ENCODE measurements at places on chromosomes 7 and 10.

DNA sequence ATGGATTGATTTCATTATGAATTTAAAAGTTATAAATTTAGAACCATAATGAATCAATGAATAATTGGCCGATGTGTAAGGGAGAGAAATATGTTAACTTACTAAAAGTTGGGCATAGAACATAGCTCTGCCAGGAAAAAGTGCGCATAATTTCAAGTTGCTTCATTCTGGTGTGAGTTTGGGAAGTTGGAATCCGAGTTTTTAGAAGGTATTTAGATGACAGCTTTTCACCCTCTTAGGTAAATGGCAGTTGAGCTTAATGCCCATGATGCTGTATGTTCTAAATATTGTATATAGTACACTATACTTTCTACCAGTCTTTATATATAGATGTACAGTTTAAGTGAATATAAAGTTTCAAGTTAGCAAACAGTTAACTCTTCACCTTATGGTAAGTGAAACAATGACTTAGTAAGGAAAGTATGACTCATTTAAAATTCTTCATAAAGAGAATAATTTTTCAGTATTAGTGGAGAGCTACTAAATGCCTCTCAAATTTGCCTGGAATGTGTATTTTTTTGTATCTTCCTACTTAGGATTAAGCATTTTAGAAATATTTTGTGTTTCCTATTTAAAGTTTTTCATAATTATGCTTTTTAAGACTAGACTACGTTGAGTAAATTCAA lies 1.6 kb downstream of the C1GALT1 start:
- DNase-seq, result peak; percentile 36

GRCh38 chr7:100015232-100016214 lies at the start of gene ZKSCAN1:
ZKSCAN1 (plus strand) TSS chr7:100015596; CDS start chr7:100023507, 7,911 bp downstream.
- DNase-seq, result peak; percentile 48

DNA sequence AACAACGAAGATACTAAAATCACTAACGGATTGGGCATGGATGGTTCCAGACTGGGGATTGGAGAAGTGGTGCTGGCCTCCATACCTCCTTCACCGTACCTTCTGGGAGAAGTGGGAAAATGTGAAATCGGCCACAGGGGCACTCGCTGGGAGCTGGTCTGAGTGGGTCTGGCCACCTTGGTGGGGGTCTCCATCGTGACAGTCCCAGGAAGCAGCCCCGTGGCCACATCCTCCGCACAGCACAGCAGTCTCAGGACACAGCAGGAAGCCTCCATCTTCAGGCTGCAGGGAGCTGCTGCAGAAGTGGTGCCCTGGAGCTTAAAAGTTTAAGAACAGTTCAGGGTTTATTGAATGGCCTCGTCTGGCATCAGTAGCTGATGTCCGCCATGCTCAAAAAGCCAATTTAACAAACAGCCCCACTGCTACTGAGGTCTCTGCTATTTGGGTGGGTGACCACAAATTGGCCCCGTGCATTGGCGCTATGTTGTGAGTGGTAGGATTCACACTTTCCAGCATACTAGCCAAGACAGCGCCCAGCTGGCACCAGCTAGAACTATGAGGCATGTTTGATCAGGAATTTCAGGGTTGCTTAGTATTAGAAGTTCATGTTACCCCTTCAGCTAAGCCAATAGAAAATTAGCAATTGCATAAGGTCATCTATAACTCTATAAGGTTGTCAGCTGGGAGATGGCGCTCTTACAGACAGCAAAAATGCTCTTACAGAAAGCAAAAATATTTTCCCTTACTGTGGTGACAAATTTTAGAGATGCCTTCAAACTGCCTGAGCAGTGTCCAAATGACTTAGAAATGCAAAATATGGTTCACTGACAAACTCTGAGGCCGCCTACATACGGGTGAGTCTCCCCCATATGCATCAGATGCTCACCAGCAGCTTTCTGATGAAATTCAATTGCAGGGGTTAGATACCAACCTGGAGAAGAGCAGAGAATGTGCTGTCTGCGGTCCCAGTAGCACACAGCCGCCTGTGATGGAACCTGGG lies 17.0 kb downstream of the PKD1L1 start:
- DNase-seq, result no peak

GRCh38 chr7:34260279-34260678 lies 354.9 kb downstream of the BMPER start:
- DNase-seq, result peak; percentile 93

DNA sequence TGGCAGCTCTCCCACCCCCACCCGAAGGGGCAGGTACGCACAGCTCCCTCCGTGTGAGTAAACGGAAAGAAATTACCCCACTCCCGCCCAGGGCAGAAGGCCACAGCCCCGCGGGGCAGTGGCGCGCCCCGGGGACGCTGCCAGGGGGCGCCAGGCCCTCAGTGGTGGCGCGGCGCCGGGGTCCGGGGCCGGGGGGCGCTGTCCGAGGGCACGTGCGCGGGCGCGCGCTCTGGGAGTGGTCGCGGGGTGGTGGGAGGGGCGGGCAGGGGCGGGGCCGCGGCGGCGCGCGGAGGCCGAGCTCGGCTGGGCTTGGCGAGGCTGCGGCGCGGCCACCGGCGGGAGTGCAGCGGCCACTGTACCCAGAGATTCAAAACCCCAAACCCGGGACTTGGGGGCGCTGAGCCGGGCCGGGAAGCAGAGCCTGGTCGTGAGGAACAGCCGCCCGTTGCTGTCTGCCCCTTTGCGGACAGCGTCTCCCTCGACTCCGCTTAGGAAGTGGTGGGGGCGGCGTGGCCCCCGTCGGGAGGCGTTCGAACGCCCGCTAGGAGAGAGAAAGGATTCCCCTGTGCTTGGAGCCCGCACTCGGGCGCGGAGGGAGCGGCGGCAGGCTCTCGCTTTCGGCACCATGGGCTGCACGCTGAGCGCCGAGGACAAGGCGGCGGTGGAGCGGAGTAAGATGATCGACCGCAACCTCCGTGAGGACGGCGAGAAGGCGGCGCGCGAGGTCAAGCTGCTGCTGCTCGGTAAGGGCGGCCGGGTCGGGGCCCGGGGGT lies at the start of gene GNAI1:
Gene GNAI1, plus strand, starts transcription at position 296 of the 773 bp plus-strand sequence. Its CDS starts 330 bp downstream, at position 626.
- no peak for DNase-seq

DNA sequence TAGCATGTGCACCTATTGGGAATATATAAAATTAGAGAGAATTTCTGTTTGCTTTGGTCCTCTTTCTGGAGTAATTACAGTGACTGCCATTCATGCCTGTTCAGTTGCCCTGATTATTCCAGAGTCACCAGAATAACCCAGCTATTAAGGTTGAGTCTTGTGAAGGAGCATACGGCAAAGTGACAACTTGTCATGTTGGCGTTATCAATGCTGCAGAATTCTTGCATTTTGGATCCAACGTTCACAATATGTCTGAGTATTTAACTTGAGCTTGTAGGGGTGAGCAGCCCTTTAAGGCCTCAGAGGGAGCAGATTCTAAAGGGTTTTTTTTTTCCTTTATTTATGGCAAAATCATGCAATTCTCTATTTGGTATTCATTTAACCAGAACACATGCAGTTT lies 419.4 kb upstream of the MGMT start:
- DNase-seq, result no peak

GRCh38 chr7:144785521-144785920 lies 50.3 kb downstream of the TPK1 start:
- DNase-seq, result no peak

- no peak for DNase-seq
Measured at GRCh38 chr10:10985361-10985760, 32.3 kb upstream of the CELF2 start.

DNA sequence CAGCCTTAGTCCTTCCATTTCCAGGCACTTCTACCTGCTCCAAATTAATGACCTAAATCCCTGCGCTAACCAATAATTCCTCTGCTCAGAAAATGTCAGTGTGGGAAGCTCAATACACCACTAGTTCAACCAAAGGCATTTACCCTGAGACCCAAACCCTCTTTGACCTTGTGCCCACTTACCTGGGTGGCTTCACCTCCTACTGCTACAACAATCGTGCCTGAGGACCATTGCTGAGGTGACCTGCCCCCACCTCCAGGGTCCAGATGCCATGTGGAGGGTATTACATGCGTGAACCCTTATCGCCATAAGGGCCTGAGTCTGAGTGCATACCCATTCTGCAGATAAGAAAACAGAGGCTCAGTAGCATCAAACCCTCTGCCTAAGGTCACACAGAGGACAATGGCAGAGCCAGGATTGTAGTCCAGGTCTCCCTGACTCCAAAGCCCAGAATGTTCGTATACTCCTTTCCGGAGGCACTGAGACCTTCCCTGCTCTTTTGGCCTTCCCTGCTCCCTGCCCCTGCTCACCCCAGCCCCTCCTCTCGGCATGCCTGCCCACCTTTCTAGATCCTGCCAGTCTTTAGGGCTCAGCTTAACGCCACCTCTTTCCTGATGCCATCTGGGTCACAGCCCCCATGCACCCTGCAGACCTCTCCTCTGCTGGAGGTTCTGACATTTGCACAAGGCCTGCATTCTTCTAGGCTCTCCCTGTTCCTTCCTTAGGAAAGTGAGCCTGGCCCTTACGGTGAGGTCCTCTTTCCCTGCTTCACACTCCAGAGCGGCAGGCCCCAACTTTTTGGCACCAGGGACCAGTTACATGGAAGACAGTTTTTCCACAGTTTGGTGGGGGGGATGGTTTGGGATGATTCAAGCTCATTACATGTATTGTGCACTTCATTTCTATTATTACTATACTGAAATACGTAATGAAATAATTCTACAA lies 94.9 kb downstream of the CHST15 start:
- DNase-seq, result no peak
